ENCODE measurements at places on chromosomes 13 and 19.

DNA sequence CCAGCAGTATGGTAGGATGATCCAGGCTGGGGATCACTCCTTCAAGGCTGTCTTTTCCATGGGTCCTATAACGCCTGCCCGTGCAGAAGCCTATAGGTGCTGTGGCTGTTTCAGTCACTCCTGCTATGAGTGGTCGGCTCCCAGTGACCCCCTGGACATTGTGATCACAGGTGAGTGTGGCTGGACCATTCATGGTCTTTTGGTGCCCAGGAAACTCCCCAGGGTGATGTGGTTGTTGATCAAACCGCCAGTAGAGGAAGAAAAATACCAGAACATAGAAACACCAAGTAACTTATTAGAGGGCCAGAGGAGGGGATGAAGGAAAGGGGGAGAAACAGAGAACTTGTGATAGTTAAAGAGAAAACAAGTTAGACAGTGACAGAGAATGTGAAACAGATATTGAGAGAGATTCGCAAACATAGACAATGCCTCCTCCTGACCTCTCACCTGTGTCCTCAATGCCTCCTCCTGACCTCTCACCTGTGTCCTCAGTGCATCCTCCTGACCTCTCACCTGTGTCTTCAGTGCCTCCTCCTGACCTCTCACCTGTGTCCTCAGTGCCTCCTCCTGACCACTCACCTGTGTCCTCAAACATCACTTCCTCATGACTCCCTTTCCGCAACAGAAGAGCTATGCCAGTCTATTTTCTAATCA lies 19.4 kb downstream of the LAIR2 start:
- no peak for DNase-seq

DNA sequence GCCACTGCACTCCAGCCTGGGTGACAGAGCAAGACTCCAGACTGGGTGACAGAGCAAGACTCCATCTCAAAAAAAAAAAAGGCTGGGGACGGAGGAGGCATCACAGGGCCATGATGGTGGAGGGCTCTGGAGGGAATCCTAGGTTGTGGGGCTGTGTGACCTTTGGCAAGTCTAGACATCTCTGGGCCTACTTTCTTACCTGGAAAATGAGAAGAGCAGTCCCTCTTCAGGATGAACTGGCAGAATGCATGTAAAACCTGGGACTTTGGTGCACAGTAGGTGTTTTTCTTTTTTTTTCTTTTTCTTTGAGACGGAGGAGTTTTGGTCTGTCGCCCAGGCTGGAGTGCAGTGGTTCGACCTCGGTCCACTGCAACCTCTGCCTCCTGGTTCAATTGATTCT lies 13.7 kb downstream of the CIB3 start:
- DNase-seq = no peak

GRCh38 chr19:41427647-41428480 lies 690 bp upstream of the B3GNT8 start:
- DNase-seq = peak; percentile 72

DNA sequence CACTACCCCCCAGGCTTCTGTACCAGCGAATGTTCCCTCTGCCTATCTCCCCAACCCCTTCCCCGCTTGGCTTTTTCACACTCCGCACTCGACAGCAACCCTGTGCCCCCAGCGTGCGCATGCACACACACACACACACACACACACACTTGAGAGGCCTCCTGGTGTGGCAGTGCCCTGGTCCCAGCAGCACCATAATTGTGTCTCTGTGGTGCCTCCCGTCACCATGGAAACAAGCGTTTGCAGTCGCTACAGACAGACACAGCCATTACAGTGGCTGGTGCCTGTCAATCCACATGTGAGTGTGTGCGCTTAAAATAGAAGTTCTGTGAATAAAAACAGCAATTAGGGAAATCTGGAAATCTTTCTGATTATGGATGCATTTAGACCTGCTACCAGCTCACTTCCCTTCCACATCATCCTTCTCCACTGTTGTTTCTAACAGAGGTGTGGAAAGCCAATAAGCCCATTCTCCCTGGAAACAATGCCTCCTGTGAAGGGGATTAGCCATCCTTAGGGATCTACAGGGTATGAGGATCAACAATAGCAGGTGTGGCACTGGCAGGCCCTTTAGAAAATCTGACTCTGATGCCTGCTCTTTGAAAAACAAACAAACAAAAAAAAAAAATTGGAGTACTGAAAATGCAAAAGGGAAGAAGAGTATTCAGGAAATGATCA lies 146.3 kb downstream of the DCLK1 start:
- no peak for DNase-seq

DNA sequence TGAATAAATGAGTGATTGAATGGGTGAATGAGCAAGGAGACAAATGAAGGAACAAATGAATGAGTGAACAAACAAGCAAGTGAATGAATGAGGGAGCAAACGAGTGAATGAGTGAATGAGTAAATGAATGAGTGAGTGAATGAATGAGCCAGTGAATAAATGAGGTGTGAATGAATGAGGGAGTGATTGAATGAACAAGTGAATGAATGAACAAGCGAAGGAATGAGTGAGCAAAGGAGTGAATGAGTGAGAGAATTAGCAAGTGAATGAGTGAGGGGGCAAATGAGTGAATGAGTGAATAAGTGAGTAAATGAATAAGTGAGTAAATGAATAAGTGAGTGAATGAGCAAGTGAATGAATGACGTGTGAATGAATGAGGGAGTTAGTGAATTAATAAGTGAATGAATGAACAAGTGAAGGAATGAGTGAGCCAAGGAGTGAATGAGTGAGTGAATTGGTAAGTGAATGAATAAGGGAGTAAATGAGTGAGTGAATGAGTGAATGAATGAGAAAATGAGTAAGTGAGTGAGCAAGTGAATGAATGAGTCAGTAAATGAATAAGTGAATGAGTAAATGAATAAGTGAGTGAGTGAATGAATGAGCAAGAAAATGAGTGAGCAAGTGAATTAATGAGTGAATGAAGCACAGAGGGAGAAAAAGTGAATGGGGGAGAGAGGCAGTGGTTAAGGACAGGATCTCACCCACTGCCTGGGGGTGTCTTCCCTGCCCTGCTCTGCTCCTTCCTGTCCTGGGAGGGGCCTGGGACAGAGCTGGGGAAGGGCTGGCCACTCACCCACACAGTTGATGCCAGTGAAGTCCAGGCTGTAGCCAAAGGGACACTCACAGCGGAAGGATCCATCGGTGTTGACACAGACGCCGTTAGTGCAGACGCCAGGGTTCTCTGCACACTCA lies 36.4 kb downstream of the CCL25 start:
- DNase-seq = no peak

GRCh38 chr19:55691561-55692481 lies 16.8 kb downstream of the EPN1 start:
- no peak for DNase-seq

- DNase-seq = no peak
Observed at GRCh38 chr19:7318176-7318575, 24.0 kb upstream of the INSR start.

- no peak for DNase-seq
Observed at GRCh38 chr19:8045872-8046568, 6.5 kb upstream of the CCL25 start.

- DNase-seq = no peak
Observed at GRCh38 chr13:101917475-101917810, 465.0 kb downstream of the ITGBL1 start.

- DNase-seq = no peak
Observed at GRCh38 chr19:11090997-11091702, 1.9 kb downstream of the LDLR start.

DNA sequence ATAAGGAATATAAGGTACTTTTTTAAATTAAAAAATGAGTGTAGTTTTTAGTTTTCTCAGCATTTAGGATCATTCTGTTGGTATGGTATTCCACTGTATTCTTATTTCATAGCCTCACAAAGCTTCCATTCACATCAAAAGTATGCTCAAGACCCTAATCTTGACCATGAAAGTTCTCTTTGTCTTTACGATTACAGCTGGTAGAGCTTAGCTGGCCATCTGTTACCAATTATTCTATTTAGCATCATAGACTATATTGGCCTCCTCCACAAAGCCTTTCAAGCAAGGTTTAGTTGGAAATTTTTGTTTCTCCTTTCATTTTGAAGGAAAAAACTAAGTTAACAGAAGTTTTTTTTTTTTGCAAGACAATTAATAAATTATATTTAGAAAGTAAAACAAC lies 245.1 kb downstream of the KCTD12 start:
- DNase-seq = no peak

DNA sequence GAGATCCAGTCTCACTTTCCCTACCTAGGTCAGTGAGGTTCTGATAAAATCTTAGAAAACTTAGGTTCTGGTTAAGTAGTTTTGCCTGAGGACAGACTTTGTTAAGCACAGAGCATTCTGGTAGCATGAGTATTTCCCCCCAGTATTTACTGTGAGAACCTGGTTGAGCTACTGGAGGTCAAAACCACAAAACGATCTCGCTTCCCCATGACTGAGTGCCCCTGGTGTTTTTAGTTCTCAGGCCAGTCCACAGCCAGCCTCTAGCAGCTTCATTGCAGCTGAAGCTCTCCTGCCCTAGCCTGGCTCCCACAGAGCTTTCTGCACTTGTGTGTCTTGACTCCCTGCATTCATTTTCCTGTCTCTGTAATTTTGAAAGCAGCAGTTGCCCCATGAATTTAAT lies 1138.2 kb downstream of the UQCRFS1 start:
- DNase-seq = no peak

DNA sequence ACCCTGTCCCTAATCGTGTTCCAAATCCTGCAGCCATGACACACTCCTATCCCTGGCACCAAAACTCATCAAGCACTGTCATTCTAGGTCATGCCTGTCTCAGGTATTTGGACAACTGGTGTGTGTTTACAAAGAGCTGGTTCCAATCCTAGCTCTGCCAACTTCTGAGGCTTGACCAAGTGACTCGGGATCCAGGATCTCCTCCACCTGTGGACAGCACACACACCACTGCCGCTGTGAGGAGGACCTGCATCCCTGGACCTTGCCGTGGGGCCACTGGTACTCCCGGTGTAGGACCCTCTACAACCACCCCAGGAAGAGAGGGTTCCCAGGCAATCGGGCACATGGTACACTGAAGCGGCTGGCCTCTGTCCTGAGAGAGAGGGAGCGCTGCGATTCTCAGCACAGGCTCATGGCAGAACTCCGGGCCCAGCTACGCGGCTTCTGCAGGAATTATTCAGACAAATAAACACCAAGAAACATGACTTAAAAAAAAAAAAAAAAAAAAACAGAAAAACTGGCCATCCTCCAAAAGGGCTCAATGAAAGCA lies 20.4 kb downstream of the MLLT1 start:
- DNase-seq = no peak

DNA sequence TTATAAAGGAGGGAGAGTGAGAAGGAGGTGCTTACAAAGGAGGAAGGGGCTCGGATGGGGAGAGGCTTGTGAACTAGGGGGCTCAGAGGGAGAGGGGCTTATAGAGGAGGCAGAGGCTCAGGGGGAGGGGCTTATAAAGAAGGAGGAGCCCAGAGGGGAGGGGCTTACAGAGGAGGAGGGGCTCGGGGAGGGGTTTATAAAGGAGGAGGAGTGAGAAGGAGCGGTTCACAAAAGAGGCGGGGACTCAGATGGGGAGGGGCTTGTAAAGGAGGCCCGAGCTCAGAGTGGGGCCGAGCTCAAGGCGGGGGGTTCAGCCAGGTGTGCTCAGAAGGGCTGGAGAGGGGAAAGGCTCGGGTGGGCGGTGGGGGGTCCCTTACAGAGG lies 500 bp downstream of the SMIM24 start:
- peak; percentile 47 for DNase-seq

DNA sequence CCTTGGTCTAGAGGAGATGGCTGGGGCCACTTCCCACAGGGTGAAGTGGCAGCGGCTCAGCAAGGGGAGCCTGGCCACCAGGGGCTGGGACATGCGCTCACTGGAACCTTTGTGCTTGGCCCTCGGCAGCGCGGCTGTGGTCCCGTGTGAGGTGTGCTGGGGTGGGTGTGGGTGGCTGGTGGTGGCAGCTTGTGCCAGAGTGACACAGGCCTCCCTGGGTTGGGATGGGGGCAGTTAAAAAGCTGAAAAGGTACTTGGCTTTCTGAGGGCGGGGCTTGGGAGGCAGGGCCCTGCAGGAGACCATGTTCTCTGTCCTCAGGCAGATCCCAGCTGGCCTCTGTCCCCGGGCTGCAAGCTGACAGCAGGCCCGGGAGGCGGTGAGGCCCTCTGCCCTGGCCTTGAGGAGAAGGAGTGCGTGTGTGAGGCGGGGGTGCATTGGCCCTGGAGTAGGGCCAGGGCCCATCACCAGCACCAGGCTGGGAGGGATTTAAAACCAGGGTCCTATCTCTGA lies 17.3 kb downstream of the MPND start:
- DNase-seq = no peak

- DNase-seq = no peak
Observed at GRCh38 chr13:40063278-40063698, 407.8 kb downstream of the COG6 start.

GRCh38 chr13:71312923-71313322 lies 554.1 kb downstream of the DACH1 start:
- no peak for DNase-seq

DNA sequence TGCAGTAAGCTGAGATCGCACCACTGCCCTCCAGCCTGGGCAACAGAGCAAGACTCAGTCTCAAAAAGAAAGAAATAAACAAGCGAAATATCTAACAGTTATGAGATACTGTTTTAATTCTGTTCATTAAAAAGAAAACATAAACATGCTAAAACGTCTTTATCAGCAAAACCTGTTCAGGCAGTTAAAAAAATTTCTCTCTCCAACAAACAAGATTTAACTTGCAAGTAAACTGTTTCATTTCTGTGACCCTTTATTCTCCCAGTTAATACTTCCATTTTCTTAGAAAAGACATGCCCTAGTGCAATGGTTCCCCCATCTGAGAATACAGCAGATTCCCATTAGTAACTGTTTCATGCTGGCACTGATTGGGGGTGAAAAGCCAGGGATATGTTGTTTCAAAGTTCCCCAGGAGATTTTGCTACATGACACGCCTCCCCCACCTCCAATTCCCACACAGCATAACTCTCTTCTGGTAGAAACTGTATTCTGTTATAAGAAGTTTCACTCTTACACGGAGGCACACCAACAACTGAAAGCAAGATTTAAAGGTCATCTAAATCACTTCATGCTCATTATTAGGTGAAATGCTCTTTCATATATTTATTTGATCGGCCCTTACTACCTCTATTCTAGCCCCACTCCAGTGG lies 24.4 kb downstream of the ELF1 start:
- DNase-seq = no peak

DNA sequence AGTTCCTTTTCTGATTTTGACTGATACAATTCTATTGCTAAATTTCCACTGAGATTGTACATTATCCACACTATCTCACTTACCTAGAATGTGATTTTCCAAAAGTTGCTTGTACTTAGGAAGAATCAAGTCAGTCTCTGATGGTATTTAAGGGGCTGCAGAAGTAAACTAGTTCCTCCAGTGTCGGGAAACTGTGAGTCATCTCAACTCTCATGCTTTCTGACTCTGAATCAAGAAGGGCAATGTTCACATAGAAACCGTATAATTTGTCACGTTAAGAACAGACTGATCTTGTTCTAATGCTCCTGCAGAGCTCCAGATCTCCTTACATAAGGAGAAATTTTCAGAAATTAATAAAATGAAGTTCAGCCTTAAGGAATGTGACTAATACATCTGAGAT lies 369.3 kb downstream of the KLF5 start:
- no peak for DNase-seq

DNA sequence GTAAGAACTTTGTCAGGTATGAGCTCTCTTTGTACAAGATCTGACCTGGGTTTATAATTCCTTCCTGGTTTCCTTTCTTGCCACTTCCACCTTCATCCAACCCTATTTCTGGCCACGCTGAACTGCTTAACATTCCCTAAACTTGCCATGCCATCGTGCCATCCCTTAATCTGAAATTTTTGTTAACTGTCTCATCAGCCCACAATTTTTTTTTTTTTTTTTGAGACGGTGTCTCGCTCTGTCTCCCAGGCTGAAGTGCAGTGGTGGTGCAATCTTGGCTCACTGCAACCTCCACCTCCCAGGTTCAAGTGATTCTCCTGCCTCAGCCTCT lies 144.6 kb downstream of the GGACT start:
- DNase-seq = no peak
